Muscle of arm (tissue), 14 donors: ENCODE measurements at places on chromosomes 6 and 20. TPM values are rescaled to one million over a fixed set of nuclear protein-coding genes. Genes with fewer than 3 reads are reported as not detected.

GRCh38 chr6:32271429-32271828, 47.6 kb upstream of the NOTCH4 start:
- no peak for DNase-seq

The NPEPL1 gene
- 47.2 TPM for polyA plus RNA-seq

The MICB gene
- polyA plus RNA-seq: 1.3 TPM

The SPTLC3 gene
- polyA plus RNA-seq: 1.9 TPM

The TTBK1 gene
- polyA plus RNA-seq: 0.07 TPM

The FKBP5 gene
- 12.8 TPM for polyA plus RNA-seq

DNA sequence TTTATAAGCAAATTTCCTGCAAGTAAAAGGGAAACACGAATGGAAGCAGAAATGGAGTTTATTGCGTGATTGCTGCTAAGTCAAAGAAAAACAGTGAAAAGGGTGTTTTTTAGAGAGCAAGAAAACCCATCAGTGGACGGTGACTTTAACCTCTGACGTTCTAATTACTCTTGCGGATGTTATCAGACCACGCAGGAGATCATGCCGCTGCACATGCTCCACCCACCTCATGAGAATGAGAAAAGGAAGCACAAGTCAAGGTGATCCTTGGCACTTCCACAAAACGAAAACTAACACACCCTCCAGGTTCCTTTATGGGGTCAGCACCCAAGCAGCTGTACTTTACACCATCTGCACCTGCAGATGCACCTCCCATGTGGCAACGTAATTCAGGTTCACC, 45.0 kb downstream of the LYRM4 start:
- no peak for DNase-seq

The GGTLC1 gene
- polyA plus RNA-seq: not detected

The SLC2A10 gene
- 22.1 TPM for polyA plus RNA-seq
